ENCODE measurements at places on chromosomes 1 and 21.

DNA sequence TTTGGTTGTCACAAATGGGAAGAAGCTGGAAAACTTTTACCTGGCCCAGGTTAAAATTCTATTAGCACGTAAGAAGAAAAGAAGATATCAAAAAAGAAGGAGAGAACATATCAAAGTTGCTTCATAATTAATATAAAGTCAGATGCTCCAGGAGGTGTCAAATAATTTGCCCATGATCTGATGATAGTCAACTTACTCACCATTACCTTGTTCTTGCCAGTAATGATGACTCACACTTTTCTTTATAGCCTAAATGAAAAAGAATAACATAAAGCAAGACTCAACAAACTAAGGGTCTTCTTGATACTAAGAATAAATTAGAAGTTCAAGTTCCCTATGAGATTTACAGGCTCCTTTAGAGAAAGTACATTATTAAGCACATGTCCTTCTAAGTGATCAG lies 580.4 kb downstream of the TTLL7 start:
- DNase-seq: no peak

DNA sequence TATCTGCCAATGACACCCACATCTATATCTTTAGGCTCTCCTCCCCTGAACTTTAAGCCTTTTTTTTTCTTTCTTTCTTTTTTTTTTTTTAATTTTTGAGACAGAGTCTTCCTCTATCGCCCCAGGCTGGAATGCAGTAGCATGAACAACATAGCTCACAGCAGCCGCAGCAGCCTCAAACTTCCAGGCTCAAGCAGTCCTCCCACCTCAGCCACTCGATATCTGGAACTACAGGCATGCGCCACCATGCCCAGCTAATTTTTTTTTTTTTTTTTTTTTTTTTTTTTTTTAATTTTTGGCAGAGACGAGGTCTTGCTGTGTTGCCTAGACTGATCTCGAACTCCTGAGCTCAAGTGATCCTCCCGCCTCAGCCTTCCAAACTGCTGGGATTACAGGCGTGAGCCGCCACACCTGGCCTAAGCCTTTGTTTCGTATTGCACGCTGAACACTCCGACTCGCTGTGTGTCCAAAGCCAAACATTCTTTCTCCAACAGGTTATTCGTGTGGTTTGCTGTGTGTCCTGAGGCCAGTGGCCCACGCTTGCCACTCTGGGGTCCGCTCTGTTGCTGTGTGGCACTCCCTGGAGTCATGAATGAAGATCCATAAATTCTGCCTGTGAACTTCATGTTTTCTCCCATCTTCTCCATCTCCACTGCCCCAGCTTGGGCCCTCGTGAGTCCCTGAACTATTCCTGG lies 119.4 kb downstream of the CAMTA1 start:
- DNase-seq: no peak

DNA sequence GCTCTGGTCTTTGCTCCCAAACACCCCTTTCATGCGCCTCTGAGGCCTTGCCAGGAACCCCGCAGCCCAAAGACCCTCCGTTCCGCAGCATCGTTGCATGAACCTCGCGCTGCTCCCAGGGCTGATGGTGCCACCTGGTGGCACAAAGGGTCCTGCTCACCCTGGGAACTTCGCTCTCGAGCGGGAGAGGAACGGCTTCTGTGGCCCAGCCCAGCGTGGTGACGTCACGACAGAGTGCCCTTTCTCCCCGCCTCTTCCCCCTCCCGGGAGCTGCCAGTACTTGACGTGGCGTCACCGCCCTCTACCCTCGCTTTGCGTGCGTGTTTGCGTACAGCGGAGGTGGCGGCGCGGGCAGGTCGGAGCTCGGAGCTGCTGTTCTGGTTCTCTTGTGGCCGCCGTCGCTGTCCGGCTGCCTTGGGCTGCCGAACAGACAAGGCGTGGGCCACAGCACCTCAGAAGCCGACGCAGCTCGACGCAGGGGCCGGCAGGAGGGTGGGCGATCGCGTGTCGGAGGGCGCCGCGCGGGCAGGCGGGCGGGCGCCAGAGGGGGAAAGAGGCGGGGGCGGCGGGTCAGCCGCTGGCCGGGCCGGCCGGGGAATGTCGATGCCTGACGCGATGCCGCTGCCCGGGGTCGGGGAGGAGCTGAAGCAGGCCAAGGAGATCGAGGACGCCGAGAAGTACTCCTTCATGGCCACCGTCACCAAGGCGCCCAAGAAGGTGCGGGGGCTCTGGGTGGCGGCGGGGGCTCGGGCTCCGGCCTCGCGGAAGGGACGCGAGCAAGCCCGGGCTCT lies at the start of gene AHCYL1:
Gene AHCYL1, plus strand, starts transcription at position 310 of the 791 bp plus-strand sequence. Its CDS starts 288 bp downstream, at position 598.
- DNase-seq: peak; percentile 100

GRCh38 chr1:119893238-119893791 lies 3.0 kb downstream of the ADAM30 start:
- no peak for DNase-seq

- DNase-seq: no peak
Measured at GRCh38 chr1:218837051-218837450, 336.6 kb upstream of the LYPLAL1 start.

GRCh38 chr1:199046618-199047017 lies 407.8 kb downstream of the PTPRC start:
- DNase-seq: no peak

DNA sequence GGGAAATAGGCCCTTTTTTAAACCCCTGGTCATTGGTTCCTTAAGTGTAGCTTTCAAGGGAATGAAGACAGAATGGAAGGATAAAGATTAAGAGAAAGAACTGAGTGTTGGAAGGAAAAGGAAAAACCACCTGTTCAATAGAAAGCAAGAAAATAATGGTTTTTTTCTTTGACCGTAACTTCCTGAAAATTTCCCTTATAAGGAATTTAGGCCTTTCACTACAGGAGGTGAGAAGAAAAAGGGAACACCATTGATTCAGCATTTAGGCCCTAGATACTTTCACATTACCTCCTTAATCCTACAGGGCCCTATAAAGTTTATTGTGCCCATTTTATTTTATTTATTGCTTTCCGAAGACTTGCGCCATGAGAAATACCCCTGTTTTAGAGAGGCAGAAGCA lies 18.9 kb downstream of the KPNA6 start:
- DNase-seq: no peak

GRCh38 chr1:38834937-38835827 lies 24.4 kb downstream of the RRAGC start:
- no peak for DNase-seq

DNA sequence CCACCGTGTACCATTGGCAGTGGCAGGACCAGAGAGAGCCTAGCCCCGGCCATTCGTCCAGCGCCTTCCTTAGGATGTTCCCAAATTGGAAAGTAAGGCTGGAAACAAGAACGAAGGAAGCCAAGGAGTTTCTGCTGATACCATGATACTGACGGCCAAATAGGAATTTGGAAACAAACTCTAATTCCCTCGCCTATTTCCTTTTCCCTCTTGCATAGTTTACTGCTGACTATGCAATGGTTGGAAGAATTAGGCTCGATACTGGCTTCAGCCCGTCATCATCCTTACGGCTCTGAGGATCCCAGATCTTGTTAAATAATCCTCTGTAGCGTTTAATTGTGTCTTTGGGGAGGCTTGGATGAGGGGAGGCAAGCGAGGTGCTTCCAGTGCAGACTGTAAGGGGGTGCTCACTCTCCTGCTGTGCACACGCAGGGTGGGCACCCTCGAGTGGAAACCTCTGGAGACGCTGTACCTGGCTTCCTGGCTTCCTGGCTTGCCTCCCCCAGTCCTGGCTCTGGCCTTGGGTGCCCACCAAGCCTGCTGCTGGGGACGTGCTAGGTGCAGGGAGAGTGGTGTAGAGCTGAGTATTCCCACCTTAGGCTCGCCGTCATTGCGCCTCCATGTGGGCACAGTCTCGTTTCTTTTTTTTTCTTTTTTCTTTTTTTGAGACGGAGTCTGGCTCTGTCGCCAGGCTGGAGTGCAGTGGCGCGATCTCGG lies 27.4 kb upstream of the CAMTA1 start:
- no peak for DNase-seq

DNA sequence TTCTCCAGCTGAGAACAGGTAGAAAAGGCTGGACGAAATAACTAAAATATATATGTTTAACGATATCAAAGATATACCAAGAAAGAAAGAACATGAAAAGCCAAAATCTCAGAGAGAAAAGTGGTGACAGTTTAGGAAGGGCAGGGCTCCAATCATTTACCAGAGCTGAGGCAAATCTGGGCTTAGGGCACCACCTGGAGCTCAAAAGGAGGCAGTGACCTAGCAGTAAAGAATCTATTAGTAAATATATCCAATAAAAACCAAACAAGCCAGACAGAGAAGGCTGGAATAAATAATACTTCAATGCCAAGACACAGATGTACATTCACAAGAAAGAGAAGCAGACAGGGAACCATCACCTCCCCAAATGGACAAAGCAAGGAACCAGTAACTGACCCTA lies 43.5 kb downstream of the CHIA start:
- DNase-seq: peak; percentile 23

DNA sequence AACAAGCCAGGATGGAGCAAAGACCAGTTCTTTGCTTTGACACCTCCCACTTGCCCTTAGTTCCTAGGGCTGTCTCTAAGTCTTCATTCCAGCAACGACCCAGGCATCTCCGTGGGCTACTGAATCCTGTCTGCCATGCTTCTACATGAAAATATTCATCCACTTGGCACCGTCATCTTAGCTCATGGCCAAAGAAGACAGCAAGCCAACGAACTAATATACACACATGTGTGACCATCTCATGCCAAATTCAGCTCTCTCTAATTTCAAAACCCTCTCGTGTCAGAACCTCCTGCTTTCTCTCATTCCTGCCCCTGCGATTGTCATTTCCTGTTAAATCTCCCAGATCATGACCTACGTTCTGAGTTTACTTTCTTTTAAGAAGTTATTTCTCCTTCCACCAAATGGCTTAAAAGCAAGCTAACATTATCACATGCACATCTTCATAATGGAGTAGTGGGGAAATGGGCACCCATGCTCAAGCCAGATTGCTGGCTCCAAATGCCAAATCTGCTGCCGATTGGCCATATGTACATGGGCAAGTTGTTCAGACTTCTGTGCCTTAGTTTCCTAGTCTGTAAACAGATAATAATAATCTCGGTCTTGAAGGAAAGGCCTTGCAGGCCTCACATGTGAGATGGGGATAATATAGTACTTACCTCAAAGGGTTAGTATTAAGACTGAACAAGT lies 373.4 kb downstream of the USH2A start:
- no peak for DNase-seq

DNA sequence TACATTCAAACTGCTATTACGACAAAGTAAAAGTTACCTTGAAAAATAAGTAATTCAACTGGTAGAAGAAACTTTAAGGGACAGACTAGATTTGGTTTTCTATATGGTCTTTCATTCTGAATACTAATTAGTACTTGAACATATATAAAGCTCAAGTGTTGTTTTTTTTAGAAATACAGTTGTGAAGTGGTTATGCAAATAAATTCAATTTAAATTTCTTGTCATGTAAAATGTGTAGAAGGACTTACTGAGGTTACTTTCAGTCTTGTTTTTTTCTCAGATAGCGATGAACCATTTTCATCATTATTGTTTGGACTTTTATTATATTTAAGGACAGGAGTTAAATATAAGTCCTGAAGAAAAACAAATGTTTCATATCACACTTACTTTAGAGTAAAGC lies 24.4 kb downstream of the HS2ST1 start:
- no peak for DNase-seq

- DNase-seq: no peak
Measured at GRCh38 chr1:57549300-57549699, 125.4 kb upstream of the DAB1 start.

DNA sequence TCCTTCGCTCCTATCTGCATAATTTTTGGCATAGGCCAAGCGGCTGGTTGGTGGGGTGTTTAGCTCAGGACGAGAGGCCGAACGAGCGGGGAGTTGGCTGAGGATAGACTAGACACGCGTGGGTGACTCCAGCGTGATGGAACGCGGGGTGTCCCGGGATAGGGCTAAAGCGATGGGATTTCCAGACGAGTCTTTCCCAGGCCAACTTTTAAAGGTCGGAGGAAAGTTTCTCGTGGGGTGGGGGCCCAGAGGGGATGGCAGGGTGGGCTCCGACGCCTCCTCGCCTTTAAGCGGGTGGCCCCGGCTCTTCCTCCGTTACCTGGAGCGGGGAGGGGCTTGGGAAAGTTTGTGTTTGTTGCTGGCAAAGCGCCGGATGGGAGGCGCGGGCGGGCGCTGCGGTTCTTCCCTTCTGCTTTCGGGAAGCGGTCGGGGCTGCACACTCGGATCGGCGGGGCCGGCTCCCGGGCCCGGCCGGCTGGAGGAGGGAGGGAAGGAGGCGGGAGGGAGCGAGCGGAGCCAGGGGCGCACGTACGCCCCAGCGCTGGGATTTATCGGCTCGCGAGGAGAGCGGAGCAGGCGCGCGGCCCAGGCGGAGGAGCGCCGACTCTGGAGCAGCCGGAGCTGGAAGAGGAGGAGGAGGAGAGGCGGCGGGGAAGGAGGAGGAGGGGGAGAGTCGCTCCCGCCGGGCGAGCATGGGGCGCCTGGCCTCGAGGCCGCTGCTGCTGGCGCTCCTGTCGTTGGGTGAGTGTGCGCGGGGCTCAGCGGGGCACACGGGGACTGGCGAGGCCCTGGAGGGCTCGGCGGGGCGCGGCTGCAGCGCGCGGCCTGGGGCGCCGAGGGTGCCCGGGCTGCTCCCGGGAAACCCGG lies at the start of gene PTGFRN:
Gene PTGFRN, plus strand, starts transcription at position 405 of the 867 bp plus-strand sequence. Its CDS starts 288 bp downstream, at position 693.
- peak; percentile 45 for DNase-seq

DNA sequence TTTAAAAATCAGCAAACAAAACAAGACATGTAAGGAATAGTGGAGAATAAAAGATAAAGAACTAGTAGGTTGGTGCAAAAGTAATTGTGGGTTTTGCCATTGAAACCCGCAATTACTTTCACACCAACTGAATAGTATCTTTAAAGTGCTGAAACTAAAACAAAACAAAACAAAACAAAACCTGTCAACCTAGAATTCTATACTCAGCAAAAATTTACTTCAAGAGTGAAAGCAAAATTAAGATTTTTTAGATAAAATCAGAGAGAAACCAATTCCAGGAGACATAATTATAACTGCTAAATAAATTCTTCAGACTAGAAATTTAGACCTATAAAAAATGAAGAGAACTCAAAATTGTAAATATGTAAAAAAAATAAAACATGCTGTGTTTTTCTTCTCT lies 114.0 kb upstream of the TSPAN2 start:
- no peak for DNase-seq

- DNase-seq: no peak
Measured at GRCh38 chr21:35020902-35021301, 28.2 kb downstream of the RUNX1 start.

- DNase-seq: no peak
Measured at GRCh38 chr21:33441489-33442477, 38.0 kb downstream of the TMEM50B start.

GRCh38 chr1:36199934-36200741 lies 24.1 kb upstream of the THRAP3 start:
- DNase-seq: no peak

All from posterior cingulate gyrus (tissue), 11 donors.